Left kidney (tissue), 8 donors: ENCODE measurements at places on chromosomes 7 and 10.

- DNase-seq = peak; percentile 79
Measured at GRCh38 chr10:112565434-112566053, 118.5 kb downstream of the VTI1A start.

DNA sequence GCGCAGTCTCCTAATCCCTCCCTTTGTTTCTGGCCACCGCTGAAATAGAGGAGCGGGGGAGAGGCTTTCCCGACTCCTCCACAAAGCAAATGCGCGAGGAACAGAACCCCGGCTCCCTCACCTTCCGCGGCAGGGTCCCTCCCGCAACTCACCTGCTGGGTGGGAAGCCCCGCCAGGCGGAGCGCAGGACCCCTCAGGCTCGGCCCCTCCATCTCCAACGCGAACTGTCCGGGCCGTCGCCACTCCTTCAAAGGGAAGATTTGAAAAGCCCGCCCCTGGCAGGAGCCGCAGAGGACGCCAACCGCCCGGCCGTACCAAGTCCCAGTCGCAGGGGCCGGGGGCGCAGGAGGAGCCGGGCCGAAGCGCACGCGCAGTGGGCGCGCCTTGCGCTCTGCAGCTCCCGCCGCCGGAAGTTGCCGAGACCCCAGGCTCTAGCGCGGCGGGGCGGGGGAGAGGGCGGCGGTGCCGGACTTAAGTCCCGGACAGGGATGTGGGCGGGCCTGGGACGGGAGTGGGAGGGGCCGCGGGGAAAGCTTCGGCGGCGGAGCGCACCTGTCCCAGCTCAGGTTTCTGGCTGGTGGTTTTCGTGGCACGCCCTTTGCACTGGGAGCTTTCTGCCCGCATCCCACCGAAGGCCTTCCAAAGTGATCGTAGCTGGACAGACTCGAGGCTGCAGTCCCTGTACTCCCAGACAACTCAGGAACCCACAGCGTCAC is at the start of gene RTKN2:
Gene RTKN2, minus strand, starts transcription at position 446 of the 716 bp plus-strand sequence. Its CDS starts 234 bp downstream, at position 212.
- peak; percentile 97 for DNase-seq

GRCh38 chr10:43963379-43963778 is 314.7 kb upstream of the ZNF32 start:
- DNase-seq = no peak

- DNase-seq = no peak
Measured at GRCh38 chr7:41232086-41232485, 470.8 kb downstream of the INHBA start.

GRCh38 chr10:4343091-4343490 is 482.9 kb upstream of the AKR1E2 start:
- no peak for DNase-seq

- DNase-seq = no peak
Measured at GRCh38 chr7:75650681-75651080, 88.1 kb downstream of the HIP1 start.

- no peak for DNase-seq
Measured at GRCh38 chr10:851901-852300, 79.6 kb downstream of the LARP4B start.

DNA sequence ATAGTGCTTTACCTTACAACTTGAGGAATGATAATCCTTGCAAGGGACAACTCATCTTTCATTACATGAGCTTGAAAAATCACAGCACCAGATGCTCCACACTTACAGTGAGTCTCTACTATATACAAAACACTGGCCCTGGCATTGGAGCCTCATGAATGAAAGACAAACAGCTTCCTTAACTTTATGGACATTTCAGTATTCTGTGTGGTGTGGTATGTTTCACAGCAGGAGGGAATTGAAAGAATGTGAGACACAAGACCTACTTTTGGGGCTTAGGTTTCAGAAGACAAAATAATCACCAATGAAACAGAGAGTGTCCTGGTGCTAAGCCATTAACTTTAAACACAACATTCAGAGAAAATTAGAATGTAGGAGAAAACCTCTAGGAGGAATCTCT is 1249.6 kb downstream of the XPNPEP1 start:
- DNase-seq = no peak
